Neural crest cell (in vitro differentiated cells): ENCODE measurements at places on chromosomes 3 and 15.

GRCh38 chr15:78879517-78880241, 7.0 kb downstream of the MORF4L1 start:
- no peak for DNase-seq

DNA sequence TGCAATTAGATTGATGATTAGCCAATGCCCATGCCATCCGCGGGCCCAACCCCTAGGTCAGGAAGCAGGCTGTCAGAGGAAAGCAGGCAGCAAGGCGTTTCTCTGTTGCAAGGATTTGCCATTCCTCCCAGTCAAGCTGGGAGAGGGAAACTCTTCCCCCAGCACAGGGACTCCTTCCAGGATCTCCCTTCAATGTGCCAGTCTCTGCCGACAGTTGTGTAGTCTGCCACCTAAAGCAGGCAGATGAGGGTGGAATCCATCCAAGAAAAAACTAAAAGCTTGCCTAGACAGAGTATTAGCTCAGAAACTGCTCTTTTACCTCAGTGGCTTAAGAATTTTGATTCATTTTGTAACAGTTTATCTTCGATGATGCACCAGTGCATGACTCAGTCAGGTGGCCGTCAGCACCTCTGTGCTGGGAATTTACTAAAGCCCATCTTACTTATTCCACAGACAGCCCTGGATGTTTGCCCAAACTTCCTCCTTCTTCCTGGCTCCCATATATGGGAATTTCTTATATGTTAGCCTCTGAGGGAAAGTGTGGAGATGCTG, 501.5 kb upstream of the THBS1 start:
- DNase-seq = no peak

GRCh38 chr3:195774917-195775316, 36.8 kb downstream of the MUC4 start:
- peak; percentile 53 for DNase-seq

GRCh38 chr3:23884481-23884880, 32.3 kb downstream of the NKIRAS1 start:
- no peak for DNase-seq

DNA sequence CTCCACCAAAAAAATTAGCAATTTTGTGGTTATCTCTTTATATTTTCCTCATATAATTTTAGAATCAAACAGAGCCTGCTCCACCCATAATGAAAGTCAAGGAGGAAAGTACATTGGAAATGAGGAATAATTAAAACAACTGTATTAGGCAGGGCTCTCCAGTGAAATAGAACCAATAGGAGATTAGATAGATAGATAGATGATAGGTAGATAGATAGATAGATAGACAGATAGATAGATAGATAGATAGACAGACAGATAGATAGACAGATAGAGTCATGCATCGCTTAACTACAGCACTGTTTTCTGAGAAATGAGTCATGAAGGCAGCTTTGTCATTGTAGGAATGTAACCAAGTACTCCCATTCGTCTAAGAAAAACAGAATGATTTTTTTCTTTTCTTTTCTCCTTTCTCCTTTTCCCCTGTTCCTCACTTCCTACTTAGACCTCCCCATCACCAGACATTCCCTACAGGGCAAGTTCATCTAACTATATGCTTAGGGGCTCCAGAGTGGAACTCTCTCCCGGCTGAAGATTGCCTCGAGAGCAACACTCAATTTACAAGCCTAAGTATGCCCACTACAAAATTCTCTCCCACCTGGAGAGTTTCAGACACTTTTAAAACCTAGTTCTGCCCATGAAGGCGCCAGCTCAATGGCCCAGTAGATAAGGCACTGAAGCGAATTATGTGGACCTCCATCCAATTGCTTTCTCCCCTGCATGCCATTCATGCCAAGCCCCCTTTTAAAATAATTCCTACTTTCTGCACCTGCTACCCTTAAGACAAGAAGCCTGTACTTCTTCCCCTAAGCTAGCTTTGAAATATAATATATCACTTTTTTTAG, 53.3 kb upstream of the LIPC start:
- no peak for DNase-seq

GRCh38 chr15:62495670-62496614, 330.9 kb upstream of the C2CD4B start:
- DNase-seq = no peak

DNA sequence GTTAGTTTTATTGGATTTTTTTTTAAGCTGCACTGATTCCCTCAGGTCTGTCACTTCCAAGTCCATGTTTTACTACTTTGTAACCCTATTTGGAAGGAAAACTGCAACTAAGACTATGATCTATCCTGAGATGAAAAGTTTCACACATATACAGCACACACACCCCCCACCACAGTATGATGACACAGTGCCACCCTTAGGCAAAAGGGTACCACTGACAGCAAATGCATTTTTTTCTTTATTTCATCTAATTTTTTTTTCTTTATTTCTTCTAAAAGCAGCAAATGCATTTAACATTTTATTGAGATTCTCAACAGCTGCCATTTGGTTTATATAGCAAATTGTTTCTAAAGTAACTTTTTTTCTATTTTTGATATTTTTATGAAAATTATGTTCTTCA, 21.2 kb downstream of the NGRN start:
- no peak for DNase-seq

DNA sequence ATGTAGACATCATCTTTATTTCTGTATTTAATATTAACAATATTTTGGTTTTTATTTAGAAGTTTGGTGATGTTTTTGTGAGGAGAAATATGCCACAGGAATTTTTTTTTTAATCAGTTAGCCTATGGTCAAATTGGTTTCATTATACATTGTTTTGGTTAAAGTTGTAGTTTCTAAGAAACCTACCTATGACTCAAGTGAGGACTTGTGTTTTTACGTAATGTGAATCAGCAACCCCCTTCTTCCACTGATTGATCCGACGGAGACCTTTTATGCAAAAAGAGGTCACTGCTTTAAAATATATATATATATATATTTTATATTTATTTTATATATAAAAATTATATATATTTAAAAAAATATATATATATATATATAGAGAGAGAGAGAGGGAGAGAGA, 698.1 kb downstream of the FHIT start:
- DNase-seq = no peak

DNA sequence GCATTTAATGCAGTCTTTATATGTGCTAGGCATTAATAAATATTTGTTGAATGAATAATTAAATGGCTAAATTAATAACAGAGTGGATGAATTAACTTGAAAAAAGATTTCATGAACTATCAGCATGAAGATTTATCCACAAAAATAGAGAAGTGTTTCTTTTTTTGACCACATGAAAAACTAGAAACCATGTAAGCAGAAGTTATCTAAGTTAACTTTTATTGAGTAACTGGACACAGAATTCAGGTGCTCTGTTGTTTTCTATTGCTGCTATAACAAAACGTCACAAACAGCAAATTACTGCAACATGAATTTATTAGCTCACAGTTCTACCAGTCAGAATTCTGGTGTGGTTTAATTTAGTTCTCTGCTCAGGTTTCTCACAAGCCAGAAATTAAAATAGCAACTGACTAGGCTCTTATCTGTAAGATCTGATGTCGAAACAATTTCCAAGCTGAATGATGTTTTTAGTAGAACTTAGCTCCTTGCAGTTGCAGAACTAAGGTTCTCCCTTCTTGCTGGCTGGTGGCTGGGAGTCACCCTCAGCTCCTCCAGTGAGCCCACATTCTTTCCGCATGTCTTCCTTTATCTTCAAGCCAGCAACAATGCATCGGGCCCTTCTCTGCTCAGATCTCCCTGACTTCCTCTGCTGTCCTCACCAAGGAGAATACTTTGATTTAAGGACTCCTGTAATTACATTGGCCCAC, 810.2 kb upstream of the ALCAM start:
- DNase-seq = no peak

- no peak for DNase-seq
Observed at GRCh38 chr15:27353856-27354255, 382.9 kb downstream of the GABRG3 start.

- no peak for DNase-seq
Observed at GRCh38 chr15:39397883-39398282, 183.0 kb upstream of the THBS1 start.

DNA sequence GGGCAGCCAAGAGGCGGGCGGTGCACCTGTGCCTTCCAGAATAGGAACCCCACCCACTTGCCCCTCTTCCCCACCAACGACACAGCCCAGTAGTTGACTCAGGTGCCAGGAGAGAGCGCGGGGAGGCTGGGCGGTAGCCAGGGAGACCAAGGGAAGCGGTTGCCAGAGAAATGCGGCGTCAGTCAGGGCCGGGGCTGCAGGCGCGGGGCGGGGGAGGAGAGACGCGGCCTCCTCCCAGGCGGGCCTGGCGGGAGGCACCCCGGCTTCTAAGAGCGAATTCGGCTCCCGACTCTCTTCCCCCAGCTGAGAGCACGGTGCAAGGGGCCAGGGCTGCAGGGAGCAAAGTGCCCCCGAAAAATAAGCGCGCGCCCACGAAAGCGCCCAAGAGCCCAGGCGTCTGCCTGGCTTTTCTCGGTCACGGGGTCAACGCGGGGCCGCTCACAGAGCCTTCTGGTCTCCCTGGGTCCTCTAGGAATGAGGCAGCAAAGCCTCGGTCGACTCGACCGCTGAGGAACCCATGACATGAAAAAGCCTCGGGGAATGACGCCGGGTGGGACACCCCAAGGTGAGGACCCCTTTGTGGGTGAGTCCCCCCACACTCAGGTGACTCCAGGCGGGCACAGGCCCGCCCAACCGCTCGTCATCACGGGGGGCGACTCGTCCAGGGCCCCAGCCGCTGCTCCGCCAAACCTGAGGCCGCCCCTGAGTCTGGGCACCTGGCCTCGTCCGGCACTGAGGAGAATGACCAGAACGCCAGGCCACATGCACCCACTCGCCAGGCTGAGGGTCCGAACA, 716 bp downstream of the CPEB1 start:
- no peak for DNase-seq

GRCh38 chr3:44130249-44130648, 111.4 kb upstream of the TOPAZ1 start:
- no peak for DNase-seq

GRCh38 chr15:70197945-70198361, 100.2 kb upstream of the TLE3 start:
- no peak for DNase-seq

- DNase-seq = no peak
Observed at GRCh38 chr15:70436428-70436827, 326.9 kb downstream of the UACA start.

DNA sequence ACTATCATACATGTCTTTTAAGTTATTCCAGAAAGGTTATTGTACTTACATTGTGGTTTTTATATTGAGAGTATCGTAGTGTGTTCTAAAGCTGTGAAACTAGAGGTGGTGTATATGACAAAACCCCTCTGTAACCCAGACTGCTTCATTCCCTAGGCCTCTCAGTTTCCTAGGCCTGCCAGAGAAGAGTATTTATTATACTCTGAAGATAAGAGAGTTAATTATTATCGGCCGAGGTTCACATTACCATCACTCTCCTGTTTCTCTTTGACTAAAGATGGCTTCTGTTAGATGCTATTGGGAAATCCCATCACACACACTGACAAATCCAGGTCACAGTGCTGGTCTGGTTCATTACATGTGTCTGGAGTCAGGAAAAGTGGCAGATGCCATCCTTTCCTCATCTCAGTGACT, 20.5 kb downstream of the EXOSC7 start:
- no peak for DNase-seq

GRCh38 chr15:72487070-72487797, 13.1 kb downstream of the ARIH1 start:
- DNase-seq = no peak

- DNase-seq = no peak
Observed at GRCh38 chr3:188185717-188186251, 31.8 kb downstream of the LPP start.

- no peak for DNase-seq
Observed at GRCh38 chr15:101490922-101491733, 1.6 kb upstream of the PCSK6 start.

DNA sequence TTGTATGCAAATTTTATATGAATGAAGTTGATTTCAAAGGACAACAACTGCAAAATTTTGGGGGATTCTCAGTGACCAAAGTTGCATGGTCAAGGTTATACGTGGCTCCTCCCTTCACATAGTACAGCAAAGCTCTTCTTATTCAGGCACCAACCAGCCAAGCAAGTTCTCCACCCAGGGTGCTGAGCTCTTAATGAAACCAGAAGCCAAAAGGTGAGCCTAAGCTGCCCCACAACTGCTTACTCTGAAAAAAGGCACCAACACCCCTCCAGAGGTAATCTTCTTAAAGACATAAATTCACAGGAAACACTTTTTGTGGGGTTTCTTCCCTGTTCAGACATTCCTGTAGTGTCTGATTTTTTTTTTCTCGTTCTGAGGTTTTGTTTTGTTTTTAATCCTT, 106.1 kb upstream of the GMNC start:
- DNase-seq = no peak

GRCh38 chr3:113660896-113661295, 35.5 kb downstream of the USF3 start:
- no peak for DNase-seq

- no peak for DNase-seq
Observed at GRCh38 chr3:4776399-4776979, 202.7 kb upstream of the BHLHE40 start.

- no peak for DNase-seq
Observed at GRCh38 chr15:43210172-43210745, 10.6 kb downstream of the EPB42 start.

DNA sequence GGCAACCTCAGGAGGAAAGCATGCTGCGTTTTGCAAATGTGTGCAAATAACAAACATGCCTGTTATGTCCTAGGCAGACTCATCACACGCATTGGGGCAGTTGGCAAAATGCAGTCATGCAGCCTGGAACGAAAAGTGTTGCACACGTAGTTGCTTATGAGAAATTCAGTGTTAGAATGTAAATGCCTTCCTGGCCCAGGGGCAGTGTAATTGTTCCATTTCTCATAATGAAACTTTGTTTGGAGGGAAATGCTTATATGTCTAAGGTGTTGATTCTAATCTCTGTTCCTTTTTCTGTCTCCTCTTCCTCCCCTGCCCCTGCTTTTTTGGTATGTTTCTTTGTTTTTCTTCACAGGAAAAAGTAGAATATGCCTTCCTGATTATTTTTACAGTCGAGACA, 156.0 kb downstream of the CACNA1D start:
- no peak for DNase-seq

DNA sequence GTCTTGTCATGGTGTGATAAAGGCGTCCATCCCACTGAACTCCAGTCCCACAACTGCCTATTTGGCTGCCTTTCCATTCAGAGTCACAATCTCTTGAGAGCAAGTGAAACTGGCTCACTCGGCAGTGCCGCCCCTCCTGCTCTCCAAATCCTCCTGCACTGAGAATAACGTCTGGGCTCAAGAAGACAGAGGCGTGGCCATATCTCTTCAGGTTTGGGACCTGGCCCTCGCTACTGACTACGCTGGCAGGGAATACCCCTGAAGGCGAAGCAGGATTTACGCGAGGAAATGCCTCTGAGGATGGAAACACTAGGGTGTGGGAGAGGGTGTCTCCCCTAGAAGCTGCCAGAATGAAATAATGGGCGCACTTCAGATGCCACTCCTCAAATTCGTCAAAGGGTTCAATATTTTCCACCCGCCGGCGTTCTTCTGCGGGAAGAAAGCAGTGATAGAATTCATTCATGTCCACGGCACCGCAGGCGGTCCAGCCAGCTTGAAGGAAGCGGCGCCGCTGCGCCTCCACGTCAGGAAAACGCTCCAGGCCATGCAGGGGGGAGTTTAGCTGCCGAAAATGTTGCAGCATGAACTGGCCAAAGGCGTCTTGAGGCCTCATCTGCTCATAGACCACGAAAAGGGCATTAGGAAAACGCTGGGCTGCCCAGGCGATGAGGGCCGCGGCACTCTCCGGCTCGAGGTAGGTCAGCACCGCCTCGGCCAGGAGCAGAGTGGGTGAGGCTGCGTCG, 985 bp downstream of the LCMT2 start:
- peak; percentile 13 for DNase-seq

- no peak for DNase-seq
Observed at GRCh38 chr3:196194542-196194915, 16.7 kb downstream of the ZDHHC19 start.
